ENCODE measurements at places on chromosomes 12 and 14.

- DNase-seq = no peak
Observed at GRCh38 chr14:26454105-26454504, 143.7 kb downstream of the NOVA1 start.

GRCh38 chr14:35963209-35963608 is 137.1 kb downstream of the BRMS1L start:
- no peak for DNase-seq

DNA sequence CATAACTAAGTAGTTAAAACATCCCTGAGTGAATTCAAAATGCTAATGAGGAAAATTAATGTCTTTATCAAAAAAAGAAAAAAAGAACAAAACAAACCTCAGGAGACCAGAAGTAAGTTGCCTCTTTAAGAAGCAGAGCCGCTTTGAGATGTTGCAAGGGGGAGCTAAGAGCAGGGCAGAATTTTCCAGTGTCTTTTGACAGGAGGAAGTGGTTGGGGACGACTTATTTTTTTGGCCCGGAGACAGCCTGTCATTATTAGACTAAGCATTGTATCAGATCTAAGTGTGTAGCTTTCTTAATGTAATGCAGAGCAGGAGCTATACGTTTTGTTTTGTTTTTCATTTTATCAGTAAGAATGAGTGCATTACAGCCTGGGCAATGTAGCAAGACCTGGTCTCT is 206.6 kb downstream of the CACNA1C start:
- DNase-seq = no peak

DNA sequence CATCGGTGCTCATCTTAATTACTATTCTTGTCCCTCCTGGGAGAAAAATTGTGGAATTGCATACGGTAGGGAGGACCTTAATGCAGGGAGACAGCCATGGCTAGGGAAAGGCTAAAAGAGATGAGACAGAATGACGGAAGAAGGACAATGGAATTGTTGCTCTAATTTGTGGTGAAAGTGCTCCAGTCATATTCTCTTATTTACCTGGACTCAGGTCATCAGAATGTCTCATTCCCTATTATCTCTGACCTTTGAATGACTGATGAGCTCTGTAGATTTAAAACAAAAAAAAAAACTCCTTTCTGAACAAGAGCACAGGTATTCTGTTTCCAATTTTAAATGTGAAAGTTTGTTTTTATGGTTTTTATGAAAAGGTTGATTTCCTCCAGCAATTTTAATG is 8.6 kb upstream of the EPS8 start:
- no peak for DNase-seq

GRCh38 chr14:89256951-89257350 is 160.1 kb downstream of the FOXN3 start:
- no peak for DNase-seq

DNA sequence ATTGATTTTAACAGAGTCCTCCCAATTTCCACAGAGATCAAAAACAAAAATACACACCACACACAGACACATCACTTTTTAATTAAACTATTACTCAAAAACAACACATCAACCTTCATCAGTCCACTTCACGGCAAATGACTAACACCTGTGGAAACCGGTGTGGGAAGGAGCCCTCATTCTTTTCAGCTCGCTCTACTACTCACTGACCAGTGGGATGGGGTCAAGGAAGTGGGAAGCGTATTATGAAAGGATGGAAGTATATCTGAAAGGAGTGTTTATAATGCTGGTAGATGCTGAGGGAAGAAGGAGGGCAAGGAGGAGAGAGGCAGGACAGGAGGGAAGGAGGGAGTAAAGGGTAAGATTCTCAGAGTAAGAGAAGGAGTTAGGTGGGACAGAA is 156.5 kb downstream of the EPS8 start:
- no peak for DNase-seq

- no peak for DNase-seq
Observed at GRCh38 chr12:116939734-116940133, 29.0 kb downstream of the FBXW8 start.

DNA sequence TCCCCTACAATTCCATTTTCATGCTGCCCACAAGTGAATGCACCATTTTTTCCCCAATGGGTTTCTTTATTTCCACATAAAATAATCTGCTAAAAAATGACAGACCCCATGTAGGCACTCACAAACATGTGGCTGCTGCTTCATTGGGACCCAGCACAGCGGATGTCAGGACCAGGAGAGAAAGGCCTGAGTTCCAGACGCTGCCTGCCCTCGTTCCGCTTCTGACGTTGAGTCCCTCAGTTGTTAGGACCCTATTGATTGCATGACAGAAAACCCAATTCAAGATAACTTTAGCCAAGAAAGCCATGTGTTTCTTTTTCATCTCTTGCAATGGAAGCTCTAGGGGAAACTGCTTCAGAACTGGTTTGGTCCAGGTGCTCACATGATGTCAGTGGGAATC is 34.6 kb downstream of the ADGRD1 start:
- DNase-seq = no peak

- DNase-seq = no peak
Observed at GRCh38 chr12:65302891-65303290, 24.4 kb downstream of the MSRB3 start.
